ENCODE measurements at places on chromosomes 1 and 21.

- DNase-seq: no peak
Observed at GRCh38 chr1:227210604-227211003, 107.7 kb downstream of the CDC42BPA start.

GRCh38 chr1:234565132-234565531 lies 44.8 kb downstream of the IRF2BP2 start:
- DNase-seq: no peak

DNA sequence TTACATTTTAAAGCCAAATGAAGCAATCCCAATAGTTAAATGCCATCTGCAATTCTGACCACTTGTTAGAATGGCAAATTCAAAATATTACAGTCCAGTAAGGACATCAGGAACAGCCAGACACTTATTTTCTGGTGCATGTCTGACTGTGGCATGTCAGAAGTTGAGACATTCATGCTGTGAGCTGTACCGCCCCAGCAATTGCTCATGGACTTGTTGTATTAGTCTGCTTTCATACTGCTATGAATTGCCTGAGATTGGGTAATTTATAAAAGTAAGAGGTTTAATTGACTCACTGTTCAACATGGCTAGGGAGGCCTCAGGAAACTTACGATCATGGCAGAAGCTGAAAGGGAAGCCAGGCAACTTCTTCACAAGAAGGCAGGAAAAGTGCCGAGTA lies 19.1 kb downstream of the DDAH1 start:
- no peak for DNase-seq

DNA sequence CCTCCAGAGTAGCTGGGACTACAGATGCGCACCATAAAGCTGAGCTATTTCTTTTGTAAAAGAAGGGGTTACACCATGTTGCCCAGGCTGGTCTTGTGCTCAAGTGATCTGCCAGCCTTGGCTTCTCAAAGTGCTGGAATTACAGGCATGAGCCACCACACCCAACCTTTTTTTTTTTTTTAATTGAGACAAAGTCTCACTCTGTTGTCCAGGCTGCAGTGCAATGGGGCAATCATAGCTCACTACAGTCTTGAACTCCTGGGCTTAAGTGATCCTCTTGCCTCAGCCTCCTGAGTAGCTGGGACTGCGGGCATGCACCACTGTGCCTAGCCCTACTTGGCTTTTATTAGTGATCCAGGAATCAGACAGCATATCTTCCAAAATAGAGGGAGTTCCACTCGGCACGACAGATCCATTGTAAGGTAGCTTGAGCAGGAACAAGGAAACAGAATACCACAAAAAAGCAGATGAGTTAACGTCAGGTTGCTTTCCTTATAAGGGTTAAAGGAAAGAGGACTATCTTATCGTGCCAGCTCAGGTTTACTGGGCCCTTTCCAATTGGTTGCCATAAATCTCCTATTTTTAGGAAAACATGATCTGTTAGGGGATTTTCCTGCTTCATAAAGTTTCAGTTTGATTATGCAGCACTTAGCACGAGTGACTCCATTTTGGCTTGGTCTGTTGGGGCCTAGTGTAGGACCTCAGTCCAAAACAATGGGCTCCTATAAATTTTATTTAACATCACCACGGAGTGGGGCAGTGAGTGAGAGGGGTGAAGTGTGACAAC lies 45.2 kb downstream of the NENF start:
- no peak for DNase-seq

GRCh38 chr1:221837896-221838295 lies 96.0 kb upstream of the DUSP10 start:
- no peak for DNase-seq

DNA sequence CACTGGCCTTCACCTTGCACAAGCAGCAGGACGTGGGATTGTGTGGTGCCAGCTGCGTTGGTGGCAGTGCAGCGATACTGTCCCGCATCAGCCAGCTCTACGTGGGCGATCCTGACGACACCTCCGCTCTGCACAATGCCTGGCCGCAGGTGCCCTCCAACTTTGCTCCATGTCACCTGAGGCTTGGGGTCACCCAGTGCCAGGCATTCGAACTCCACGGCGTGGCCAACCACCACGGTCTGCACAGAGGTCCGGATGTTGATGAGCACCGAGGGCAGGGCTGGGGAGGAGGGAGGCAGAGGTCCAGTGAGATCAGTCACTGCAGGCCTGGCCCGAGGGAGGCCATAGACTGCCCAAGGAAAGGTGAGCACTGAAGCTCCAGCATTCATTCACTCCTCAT lies 22.6 kb downstream of the LDLRAD2 start:
- DNase-seq: no peak

GRCh38 chr1:197731449-197731848 lies 43.8 kb downstream of the DENND1B start:
- no peak for DNase-seq

GRCh38 chr1:32394890-32395432 lies 720 bp upstream of the BSDC1 start:
- DNase-seq: no peak

GRCh38 chr1:99573431-99574217 lies 72.3 kb upstream of the PALMD start:
- no peak for DNase-seq

DNA sequence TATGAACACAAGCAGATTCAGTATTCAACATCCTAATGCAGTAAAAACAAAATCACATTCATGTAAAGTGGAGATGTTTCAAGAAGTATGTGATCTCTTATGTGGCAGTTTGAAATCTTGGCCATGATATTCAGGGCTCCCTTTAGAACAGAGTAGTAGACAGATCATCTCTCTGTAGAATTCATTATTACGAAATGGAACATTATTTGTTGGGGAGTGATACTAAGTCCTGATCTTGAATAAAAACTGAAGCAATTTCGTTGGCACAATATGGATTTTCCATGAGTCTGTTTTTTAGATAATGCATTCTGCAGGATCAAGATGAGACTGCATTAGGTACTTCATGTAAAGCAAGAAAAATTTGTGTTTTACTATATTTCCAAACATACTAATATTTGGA lies 264.4 kb upstream of the NRIP1 start:
- no peak for DNase-seq

DNA sequence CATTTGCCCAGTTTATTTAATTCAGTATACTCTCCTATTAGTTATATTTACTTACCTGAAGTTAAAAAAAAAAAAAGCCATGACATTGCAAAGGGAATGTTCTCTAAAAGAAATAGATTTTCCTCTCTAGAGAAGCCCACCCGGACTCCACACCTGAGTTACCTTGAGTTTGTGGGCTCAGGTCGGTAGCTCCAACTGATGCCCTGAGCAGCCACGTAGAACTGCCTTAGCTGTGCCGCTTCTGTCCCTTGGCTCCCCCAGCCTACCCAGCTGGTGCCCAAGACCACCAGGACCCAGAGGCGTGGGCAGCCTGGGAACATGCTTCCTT lies 250 bp downstream of the F5 start:
- no peak for DNase-seq

GRCh38 chr1:151713044-151713443 lies 3.6 kb downstream of the CELF3 start:
- no peak for DNase-seq

DNA sequence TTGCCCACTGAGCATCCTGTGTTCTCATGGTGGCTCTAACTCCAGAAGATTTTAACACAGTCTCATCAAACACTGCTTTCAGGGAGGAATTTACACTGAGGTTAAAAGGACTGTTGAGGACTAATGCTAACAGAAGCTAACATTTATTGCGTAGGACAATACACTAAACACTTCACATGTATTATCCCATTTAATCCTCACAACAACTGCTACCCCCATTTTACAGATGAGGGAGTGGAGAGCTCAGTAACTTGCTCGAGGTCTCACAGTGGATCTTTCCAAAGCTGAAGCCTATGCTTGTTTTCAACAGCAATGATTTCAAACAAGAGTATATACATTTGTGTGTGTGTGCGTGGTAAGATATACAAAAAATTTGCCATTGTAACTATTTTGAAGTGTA lies 13.9 kb downstream of the ATF3 start:
- no peak for DNase-seq

DNA sequence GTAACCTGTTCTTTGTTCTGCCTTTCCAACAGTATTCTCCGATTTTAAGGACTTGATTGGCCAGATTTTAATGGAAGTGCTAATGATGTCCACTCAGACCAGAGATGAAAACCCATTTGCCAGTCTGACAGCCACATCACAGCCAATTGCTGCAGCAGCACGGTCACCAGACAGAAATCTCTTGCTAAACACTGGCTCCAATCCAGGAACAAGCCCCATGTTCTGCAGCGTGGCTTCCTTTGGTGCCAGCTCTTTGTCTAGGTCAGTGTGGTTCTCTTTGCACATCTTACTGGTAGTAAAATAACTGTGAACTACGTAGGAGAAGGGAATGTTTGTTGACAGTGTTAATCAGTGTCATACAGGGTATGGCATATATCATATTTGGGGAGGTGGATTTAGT lies 72.7 kb downstream of the UBE4B start:
- DNase-seq: no peak

DNA sequence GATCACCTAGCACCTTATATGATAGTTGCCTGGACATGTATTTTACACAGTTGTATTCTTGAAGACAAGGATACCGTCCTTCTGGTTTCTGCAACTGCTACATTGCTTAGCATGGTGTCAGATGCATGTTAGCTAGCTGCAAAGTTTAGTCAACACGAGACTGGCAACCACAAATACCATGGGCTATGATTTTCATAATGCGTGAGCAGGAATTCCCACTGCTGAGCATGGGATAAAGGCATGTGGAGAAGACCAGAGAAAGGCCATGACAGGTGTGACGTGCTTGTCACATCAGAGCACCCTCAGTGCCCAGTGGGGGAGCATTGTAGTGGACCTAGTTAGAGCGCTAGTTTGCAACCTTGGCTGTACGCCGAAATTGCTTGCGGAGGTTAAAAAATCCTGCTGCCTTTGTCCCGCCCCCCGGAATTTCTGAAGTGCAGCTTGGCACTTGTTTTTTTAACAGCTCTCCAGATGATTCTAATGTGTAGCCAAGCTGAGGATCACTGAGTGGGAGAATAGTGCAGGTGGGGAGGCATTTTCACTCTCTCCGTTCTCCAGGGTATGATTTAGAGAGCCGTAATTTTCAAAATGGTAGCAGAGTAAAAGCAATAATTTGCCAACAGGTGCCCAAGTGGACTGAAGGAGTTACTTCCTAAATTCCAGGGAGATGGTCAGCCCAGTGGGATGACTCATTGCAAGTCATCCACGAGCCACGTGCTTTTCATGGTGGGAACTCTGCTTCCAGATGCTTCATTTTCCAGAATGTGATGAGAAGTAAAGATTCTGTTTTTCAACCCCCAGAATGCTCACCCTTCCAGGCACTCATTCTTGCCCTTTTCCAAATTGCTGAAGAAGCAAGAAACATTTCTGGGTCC lies 81.0 kb downstream of the CNIH3 start:
- DNase-seq: no peak

- no peak for DNase-seq
Observed at GRCh38 chr1:223504741-223505140, 111.5 kb downstream of the CCDC185 start.

- DNase-seq: no peak
Observed at GRCh38 chr1:232428786-232429530, 201.0 kb downstream of the SIPA1L2 start.
